ENCODE measurements at places on chromosomes 4 and X. TPM values are rescaled to one million over a fixed set of nuclear protein-coding genes. Genes with fewer than 3 reads are reported as not detected.

HTRA3 gene
- not detected for total RNA-seq

IL9R gene
- not detected for total RNA-seq

GIMD1 gene
- not detected for total RNA-seq

- H3K27me3 ChIP-seq = no peaks in the 10 kb centered on the region
- no peak overlapping the region for H3K4me3 ChIP-seq
- H3K4me1 ChIP-seq = no peaks in the 10 kb centered on the region
- no peak for DNase-seq
Measured at GRCh38 chr4:80655662-80656061, 320.1 kb downstream of the CFAP299 start.

GRCh38 chr4:106255195-106255594, 60.8 kb downstream of the TBCK start:
- no peak overlapping the region for H3K4me3 ChIP-seq
- no peak for DNase-seq
- H3K27me3 ChIP-seq = no peaks in the 10 kb centered on the region
- no peak overlapping the region for H3K27ac ChIP-seq

DNA sequence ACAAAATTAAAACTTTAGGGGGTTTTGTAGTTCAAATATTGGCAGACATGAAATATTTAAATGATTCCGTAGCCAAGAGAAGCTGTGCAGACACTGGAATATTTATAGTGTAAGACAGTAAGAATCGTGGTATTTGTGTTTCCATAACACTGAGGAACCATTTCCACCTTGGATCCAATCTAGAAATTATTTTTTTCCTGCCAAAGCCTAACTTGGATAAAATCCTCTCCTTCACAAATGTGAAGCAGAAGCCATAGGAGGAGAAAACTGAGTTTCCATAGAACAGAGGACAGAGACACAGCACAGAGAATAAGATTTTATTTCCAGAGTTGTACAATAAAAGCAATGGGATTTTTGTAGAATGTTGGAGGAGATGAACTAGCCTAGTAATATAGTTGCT, 19.9 kb upstream of the SRPX start:
- no peak for DNase-seq
- H3K27me3 ChIP-seq = no peaks in the 10 kb centered on the region
- no peak overlapping the region for H3K4me3 ChIP-seq
- no peaks in the 10 kb centered on the region for H3K36me3 ChIP-seq
- no peaks in the 10 kb centered on the region for H3K4me1 ChIP-seq

DNA sequence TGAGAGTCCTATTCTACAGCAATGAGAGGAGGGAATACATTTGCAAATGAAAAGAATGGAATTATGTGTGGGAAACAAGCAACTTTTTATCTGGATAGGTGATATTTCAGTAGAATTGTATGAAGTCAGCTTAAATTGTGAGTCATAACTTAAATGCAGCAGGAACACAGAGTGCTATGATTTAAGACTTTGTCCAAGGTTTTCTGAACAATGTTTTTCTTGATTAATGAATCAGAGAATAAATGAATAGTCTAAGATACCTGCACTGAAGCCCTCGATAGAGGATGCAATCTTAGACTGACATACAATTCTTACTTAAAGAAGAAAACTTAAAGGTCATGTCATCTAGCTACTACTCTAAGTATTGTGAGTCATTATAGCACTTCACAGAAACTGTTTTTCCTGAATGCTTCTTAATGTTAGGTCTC, 8.0 kb downstream of the ARHGEF38 start:
- H3K4me1 ChIP-seq = no peaks in the 10 kb centered on the region
- no peak overlapping the region for H3K27ac ChIP-seq
- no peaks in the 10 kb centered on the region for H3K36me3 ChIP-seq
- H3K27me3 ChIP-seq = no peaks in the 10 kb centered on the region

- H3K4me3 ChIP-seq = no peak overlapping the region
- no peaks in the 10 kb centered on the region for H3K4me1 ChIP-seq
- DNase-seq = peak; percentile 3
- no peak overlapping the region for H3K27ac ChIP-seq
Measured at GRCh38 chr4:150297861-150298474, 219.7 kb downstream of the DCLK2 start.

DNA sequence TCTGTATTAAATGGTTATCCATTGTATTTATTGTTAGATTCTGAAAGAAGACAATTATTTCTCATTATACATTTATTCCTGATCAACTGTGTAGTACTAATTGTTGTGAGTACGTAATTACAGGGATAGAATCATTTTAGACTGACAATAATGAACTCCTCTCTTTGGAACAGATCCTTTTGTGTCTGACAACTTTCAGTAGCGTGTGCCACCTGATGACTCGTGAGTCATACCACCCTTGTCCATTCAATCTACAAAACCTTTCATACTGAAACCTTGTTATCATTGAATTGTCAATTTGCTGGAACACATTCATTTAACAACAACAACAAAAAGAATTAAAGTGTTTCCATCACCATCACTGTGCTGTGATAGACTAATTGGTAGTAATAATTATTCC, 602.7 kb upstream of the PCDH7 start:
- no peaks in the 10 kb centered on the region for H3K36me3 ChIP-seq
- H3K4me3 ChIP-seq = no peak overlapping the region
- no peak overlapping the region for H3K27ac ChIP-seq
- DNase-seq = no peak
- no peaks in the 10 kb centered on the region for H3K4me1 ChIP-seq

GRCh38 chr4:48064349-48064748, 47.8 kb downstream of the NIPAL1 start:
- DNase-seq = no peak
- H3K27ac ChIP-seq = no peak overlapping the region
- H3K4me1 ChIP-seq = no peaks in the 10 kb centered on the region
- no peaks in the 10 kb centered on the region for H3K27me3 ChIP-seq
- no peaks in the 10 kb centered on the region for H3K36me3 ChIP-seq
- H3K4me3 ChIP-seq = no peak overlapping the region

GRCh38 chr4:81600520-81601357, 129.0 kb upstream of the RASGEF1B start:
- no peaks in the 10 kb centered on the region for H3K36me3 ChIP-seq
- no peaks in the 10 kb centered on the region for H3K4me1 ChIP-seq
- H3K4me3 ChIP-seq = no peak overlapping the region
- DNase-seq = no peak

GRCh38 chr4:159052315-159052714, 50.6 kb upstream of the RAPGEF2 start:
- no peak overlapping the region for H3K27ac ChIP-seq
- no peaks in the 10 kb centered on the region for H3K36me3 ChIP-seq
- DNase-seq = no peak
- no peak overlapping the region for H3K4me3 ChIP-seq

GRCh38 chr4:101885574-101885973, 95.0 kb downstream of the BANK1 start:
- no peak for DNase-seq
- no peaks in the 10 kb centered on the region for H3K4me1 ChIP-seq
- no peaks in the 10 kb centered on the region for H3K36me3 ChIP-seq
- no peak overlapping the region for H3K27ac ChIP-seq
- no peak overlapping the region for H3K4me3 ChIP-seq
- no peaks in the 10 kb centered on the region for H3K27me3 ChIP-seq

DNA sequence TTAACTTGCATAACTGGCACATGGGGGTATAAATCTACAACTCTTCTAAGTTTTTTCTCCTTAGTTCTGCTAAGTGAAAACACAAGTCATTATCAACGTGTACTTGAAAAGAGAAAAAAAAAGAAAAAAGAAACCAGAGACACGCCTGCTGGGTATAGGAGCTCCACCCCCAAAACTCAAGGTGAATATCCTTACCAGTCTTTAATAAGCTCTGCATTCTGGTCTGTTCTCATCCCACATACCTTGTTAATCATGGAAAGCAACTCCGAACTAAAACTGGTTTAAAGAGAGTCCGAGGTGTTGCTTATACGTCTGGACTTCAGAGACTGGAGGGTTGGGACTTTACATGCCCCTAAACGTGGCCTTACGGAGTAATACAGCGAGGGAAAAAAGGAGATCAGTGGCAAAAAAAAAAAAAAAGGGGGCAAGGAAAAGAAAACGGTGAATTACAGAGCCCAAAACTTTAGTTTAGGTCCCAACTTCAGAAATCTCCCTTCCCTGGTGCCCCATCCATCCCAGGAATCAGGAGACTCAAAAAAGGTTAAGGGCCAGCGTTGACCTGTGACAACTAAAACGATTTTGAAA, 1.0 kb downstream of the PGRMC2 start:
- H3K4me3 ChIP-seq = peak overlapping the region; percentile 59
- no peaks in the 10 kb centered on the region for H3K36me3 ChIP-seq
- H3K4me1 ChIP-seq = peaks cover 12% of the 10 kb centered on the region
- DNase-seq = peak; percentile 54
- no peaks in the 10 kb centered on the region for H3K27me3 ChIP-seq
- peak overlapping the region; percentile 80 for H3K27ac ChIP-seq

DNA sequence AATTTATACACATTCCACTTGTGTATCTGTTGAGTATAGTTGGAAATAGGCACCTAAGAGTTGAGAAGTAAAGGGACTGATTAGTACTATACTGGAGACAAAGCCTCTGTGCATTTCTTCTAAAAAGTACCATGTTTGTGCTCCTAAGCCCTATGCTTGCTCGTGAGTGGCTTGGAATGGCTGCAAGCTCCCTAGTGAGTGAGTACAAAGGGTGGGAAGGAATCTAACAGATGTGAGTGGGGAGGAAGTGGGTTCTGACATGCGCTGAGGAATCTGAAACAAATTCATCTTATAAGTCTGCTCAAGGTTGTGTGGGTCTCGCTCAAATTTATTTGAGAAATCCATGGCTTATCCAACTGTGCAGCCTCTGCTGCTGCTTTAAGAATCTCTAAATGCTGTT, 13.3 kb downstream of the SPCS3 start:
- peaks cover 10% of the 10 kb centered on the region for H3K4me1 ChIP-seq
- no peak overlapping the region for H3K4me3 ChIP-seq
- H3K27ac ChIP-seq = no peak overlapping the region
- H3K27me3 ChIP-seq = no peaks in the 10 kb centered on the region
- DNase-seq = no peak

DNA sequence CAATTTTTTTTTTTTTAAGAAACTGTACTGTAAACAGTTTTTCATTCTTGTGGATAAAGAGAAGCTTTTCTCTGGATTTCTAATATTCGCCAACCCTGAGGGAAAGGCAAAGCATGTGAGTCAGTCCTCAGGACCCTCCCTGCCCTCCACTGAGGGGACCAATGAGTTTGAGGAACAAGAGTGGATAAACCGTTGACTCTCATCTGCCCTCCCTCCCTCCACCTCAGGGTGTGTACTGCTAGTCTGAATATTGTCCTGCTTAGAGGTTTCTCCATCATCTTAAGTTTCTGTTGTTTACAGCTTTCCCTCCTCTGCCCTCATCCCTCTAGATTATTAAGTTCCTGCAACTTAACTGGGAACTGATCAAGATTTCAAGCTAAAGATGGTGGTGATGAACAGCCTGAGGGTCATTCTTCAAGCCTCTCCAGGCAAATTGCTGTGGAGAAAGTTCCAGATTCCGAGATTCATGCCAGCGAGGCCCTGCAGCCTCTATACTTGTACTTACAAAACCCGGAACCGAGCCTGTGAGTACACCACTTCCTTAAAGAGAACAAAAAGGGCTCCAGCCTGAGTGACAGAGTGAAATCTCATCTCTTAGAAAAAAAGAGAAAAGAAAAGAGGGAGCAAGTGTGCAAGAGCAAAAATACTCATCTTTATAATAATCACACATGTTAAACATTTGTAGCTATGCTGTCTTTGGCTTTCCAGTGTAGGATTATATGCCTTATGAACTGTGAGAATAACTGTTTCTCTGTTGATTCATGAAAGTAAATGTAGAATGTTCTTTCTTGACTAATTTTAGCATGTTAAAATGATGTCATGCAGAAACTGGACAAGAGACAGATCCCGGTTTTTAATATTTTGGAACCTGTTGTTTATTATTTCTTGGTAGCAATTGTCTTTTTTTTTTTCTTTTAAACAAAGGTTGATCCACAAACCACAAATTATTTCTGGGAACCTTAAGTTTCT, 11.9 kb downstream of the CA5B start:
- H3K4me3 ChIP-seq = peak overlapping the region; percentile 43
- H3K4me1 ChIP-seq = peaks cover 55% of the 10 kb centered on the region
- no peaks in the 10 kb centered on the region for H3K36me3 ChIP-seq

GRCh38 chr4:156326246-156326645, 372.6 kb upstream of the CTSO start:
- H3K4me3 ChIP-seq = no peak overlapping the region
- H3K4me1 ChIP-seq = no peaks in the 10 kb centered on the region
- H3K27ac ChIP-seq = no peak overlapping the region
- no peak for DNase-seq
- no peaks in the 10 kb centered on the region for H3K27me3 ChIP-seq
- H3K36me3 ChIP-seq = no peaks in the 10 kb centered on the region

GRCh38 chr4:54226404-54227255, 2.5 kb upstream of the PDGFRA start:
- H3K4me3 ChIP-seq = peak overlapping the region; percentile 13
- no peak for DNase-seq
- no peak overlapping the region for H3K27ac ChIP-seq
- H3K36me3 ChIP-seq = no peaks in the 10 kb centered on the region
- peaks cover 22% of the 10 kb centered on the region for H3K4me1 ChIP-seq
- peaks cover 5% of the 10 kb centered on the region for H3K27me3 ChIP-seq

GRCh38 chr4:146063143-146063542, 112.4 kb upstream of the LSM6 start:
- H3K36me3 ChIP-seq = no peaks in the 10 kb centered on the region
- no peak overlapping the region for H3K27ac ChIP-seq
- no peaks in the 10 kb centered on the region for H3K27me3 ChIP-seq

DNA sequence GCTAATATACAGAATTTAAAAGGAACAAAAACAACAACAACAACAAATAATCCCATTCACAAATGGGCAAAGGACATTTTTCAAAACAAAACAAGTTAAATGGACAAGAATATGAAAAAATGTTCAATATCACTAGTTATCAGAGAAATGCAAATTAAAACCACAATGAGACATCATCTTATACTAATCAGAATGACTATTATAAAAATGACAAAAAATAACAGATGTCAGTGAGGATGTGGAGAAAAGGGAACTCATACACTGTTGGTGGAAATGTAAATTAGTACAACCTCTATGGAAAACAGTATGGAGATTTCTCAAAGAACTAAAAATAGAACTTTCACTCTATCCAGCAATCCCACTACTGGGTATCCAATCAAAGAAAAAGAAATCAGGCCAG, 92.6 kb downstream of the KIT start:
- H3K4me3 ChIP-seq = no peak overlapping the region
- H3K4me1 ChIP-seq = no peaks in the 10 kb centered on the region
- DNase-seq = no peak
- H3K27me3 ChIP-seq = no peaks in the 10 kb centered on the region
- no peak overlapping the region for H3K27ac ChIP-seq
- no peaks in the 10 kb centered on the region for H3K36me3 ChIP-seq

- no peaks in the 10 kb centered on the region for H3K4me1 ChIP-seq
- H3K27me3 ChIP-seq = no peaks in the 10 kb centered on the region
- H3K4me3 ChIP-seq = no peak overlapping the region
- no peak for DNase-seq
- H3K27ac ChIP-seq = no peak overlapping the region
Measured at GRCh38 chrX:68403522-68403921, 29.8 kb downstream of the OPHN1 start.

- no peaks in the 10 kb centered on the region for H3K4me1 ChIP-seq
- no peak for DNase-seq
- no peaks in the 10 kb centered on the region for H3K36me3 ChIP-seq
Measured at GRCh38 chr4:66182636-66183035, 512.3 kb upstream of the EPHA5 start.

- no peak overlapping the region for H3K4me3 ChIP-seq
- no peaks in the 10 kb centered on the region for H3K4me1 ChIP-seq
- no peak for DNase-seq
- H3K27ac ChIP-seq = no peak overlapping the region
- H3K36me3 ChIP-seq = no peaks in the 10 kb centered on the region
Measured at GRCh38 chrX:103941201-103941975, 21.0 kb upstream of the TMSB15B start.

GRCh38 chr4:175614890-175615289, 197.2 kb downstream of the GPM6A start:
- H3K36me3 ChIP-seq = no peaks in the 10 kb centered on the region
- no peak for DNase-seq
- no peak overlapping the region for H3K27ac ChIP-seq
- no peaks in the 10 kb centered on the region for H3K4me1 ChIP-seq
- no peaks in the 10 kb centered on the region for H3K27me3 ChIP-seq
- no peak overlapping the region for H3K4me3 ChIP-seq

All from naive thymus-derived CD4-positive, alpha-beta T cell (primary cell).